ENCODE measurements at places on chromosomes 7 and 10.
A peak's percentile ranks its signal among the peaks of the same experiment; 100 is the strongest.

GRCh38 chr10:16585103-16585502 is 63.4 kb upstream of the C1QL3 start:
- DNase-seq: no peak

DNA sequence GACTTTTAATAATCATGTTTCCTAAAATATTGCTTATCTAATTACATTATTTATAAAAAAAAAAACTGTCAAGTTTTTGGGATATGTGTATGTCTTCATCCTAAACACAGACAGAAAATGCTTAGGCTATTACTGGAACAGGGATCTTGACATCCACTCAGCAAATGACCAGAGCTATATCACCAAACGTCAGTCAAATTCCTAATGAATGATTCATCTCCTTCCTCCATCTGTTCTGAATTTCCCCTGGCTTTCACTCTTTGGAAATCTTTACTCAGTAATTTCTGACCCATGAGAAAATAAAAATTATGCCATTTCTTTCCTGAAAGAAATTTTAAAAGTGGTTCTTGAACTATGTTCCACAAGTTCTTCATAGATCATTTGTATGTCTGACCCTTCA is 552.4 kb upstream of the KCND2 start:
- no peak for DNase-seq

- no peak for DNase-seq
Measured at GRCh38 chr7:27868131-27868550, 128.2 kb downstream of the TAX1BP1 start.

DNA sequence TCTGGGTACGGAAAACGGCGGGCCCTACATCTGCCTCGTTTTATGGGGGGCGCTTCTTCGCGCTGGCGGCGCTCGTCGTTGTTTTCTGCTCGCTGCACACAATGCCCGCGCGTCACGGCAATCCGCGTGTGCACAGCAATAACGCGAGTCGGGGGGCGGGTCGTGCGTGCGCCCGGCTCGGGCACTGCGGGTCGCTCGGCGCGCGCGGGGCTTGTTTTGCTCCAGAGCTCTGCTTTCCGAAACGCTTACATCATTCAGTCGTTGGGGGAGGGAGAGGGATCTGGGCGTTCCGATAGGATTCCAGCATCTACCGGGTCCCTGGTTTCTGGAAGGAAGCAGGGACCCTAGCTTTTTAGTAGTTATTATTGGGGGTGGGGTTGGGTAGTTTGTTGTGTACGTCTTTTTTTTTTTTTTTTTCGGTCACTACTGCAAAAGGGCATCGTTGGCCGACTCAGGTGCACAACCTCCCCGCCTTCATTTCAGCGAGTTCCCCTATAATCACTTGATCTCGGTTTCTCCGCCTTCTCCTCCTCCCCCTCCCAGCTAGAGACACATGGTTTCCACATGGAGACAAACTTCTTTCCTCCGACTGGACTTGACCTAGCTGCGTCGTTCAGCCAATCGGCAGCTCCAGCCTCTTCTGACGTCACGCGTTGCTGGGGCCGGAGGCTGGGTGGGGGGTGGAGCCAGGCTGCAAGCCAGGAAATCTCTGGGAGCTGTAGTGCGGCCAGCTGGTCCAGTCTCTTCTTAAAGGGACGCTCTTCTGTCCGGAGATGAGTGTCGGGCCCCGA is 3.5 kb downstream of the MXI1 start:
- DNase-seq: peak; percentile 96

DNA sequence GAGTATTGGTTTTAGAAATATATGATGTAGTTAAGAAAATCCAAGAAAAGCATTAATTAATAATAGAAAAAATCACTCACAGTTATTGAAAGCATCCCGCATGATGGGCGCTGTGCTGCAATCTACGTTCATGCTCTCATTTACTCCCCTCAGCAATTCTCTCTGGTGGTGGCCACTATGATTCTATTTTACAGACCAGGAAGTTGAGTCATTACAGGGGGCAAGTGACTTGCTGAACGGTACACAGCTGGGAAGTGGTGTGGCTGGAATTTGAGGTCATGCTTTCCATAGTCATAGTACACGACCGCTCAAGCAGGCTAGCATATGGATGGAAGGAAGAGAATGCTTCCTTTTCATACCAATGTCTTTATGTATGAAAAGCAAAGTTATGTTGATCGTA is 117.4 kb downstream of the TES start:
- no peak for DNase-seq

- no peak for DNase-seq
Measured at GRCh38 chr10:24681572-24682088, 42.1 kb downstream of the ARHGAP21 start.

- DNase-seq: no peak
Measured at GRCh38 chr7:46558482-46559193, 637.6 kb upstream of the IGFBP3 start.

DNA sequence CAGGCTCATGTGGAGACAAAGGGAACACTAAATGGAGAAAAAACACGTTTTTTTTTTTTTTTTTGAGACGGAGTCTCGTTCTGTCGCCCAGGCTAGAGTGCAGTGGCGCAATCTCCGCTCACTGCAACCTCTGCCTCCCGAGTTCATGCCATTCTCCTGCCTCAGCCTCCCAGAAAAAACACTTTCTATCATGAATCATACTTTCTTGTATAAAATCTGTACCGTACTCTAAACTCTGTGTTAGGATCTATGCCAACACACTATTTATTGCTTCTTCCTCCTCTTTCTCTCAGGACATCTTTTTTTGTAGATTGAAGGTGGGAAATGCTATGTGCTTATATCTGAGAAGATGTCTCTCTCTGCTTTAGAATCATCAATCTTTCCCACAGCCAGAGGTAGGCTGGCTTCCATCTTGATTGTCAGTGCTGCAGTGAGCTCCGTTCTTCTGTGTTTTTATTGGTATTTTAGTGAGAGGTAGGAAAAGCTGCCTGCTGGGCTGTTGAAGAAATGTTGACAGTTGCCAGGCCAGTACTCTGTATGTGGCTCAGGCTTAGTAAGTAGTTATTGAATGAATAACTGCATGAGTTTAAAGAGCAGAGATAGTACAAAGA is 101.1 kb downstream of the GPR85 start:
- no peak for DNase-seq

GRCh38 chr10:72329290-72330068 is 25.2 kb downstream of the DNAJB12 start:
- peak; percentile 45 for DNase-seq

- DNase-seq: peak; percentile 26
Measured at GRCh38 chr7:520503-521161, 986 bp upstream of the PDGFA start.

GRCh38 chr10:119543814-119544642 is 1.5 kb upstream of the RGS10 start:
- DNase-seq: no peak

DNA sequence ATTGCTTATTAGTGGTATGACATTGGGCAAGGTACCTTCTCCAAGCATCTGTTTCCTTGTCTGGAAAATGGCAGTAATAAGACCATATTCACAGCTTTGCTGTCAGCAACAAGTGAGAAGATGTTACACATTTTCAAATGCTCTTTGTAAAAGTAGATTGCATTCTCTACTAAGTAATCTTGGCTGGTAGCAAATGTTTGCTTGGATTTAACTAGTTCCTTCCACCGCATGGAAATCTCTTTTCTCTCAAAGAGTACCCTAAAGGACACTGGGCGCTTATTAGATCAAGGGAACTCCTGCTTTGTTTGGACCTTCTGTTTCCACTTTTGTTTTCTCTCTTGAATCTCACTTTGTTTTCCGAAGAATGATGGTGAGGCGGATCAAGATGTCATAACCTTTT is 185.2 kb upstream of the BMPER start:
- DNase-seq: no peak

- no peak for DNase-seq
Measured at GRCh38 chr7:108073305-108074070, 56.7 kb downstream of the LAMB4 start.

- no peak for DNase-seq
Measured at GRCh38 chr10:103843854-103844570, 11.4 kb downstream of the SH3PXD2A start.

DNA sequence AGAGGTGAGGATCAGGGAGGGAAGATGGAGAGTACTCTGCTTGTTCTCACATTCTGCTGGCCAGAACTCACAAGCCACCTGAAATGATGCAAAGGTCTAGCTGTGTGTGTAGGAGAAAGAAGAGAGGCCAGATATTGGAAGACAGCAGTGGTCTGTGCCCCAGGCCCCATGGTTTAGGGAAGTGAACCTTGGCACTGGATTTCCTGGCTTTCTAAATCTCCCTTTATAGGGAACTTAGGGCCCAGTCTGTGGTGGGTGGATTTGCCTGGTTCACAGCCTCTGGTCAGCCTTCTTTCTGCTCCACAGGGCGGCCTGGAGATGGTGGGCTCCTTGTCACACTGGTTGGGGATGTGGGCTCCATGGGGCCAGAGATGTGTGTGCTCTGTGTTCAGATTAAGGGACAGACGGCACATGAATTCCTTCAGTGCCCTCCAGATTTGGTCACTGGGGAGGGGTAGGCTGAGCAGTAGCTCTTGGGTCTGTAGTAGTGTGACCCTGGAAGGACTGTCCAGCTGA is 9.5 kb upstream of the SH2D4B start:
- DNase-seq: no peak

DNA sequence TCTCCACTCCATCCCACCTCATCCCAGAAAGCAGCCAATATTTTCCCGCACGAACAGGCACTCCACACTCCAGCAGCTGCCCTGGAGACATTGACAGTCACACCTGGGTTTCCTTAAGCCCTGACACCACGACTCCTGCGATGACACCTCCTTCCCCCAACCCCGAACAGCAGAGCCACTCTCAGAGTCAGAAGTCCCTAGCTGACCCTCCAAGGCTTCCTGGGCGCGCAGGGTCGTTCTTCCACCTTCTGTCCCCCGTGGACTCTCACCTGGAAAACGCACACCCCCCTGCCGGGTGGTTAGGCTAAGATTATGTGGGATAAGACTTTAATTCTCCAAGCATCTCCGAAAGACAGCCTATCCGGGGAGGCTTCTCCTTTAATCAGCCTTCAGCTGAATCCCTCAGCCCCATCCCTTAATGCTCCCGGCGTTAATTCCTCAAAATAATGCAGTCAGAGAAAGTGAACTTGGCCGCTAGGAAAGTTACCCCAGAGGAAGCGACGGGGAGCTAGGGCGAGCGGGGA is 1.1 kb downstream of the DENND11 start:
- peak; percentile 33 for DNase-seq

DNA sequence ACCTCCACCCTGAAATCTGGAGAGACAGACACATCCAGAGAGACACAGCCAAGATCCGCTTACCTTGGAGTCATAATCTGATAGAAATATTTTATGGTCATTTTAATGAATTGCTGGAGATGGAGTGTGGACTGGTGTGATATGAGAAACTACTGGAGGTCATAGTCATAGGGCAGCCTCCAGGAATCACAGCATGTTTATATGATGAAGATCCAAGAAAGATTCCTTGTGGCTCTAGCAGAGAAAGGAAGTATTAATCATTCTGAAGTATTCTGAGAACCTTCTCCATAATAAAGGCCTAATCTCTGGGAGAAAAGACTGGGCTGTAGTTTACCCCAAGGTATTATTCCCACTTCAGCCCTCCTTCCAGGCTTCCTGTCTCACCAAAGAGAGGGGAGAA is 38.0 kb downstream of the POLR1F start:
- no peak for DNase-seq

DNA sequence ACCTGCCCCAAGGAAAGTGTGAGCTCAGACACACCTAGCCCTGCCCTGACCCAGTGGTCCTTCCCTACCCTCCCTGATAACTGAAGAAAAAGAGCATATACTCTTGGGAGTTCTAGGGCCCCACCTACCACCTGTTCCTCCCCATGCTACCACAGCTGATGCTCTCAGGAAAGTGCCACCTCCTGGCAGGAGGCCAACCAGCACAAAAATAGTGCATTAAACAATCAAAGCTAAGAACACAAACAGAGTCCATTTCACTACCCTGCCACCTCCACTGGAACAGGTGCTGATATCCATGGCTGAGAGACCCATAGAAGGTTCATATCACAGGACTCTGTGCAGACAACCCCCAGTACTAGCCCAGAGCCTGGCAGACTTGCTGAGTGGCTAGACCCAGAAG is 288.6 kb upstream of the PHF14 start:
- no peak for DNase-seq

DNA sequence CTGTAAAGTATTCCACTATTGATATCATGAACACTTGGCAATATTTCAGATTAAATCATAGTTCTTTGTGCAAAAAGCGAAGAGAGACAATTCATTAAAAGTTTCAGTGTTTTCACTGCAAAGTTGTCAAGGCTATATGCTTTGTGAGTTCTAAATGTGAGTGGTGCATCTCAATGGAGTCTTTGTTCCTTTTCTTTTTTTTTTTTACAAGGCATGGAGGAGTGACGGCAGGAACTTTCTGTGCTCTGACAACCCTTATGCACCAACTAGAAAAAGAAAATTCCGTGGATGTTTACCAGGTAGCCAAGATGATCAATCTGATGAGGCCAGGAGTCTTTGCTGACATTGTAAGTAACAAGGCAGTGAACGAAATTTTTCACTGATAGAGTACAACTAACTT is 84.5 kb downstream of the AASS start:
- no peak for DNase-seq

All from activated CD4-positive, alpha-beta T cell treated with anti-CD3 and anti-CD28 coated beads for 36 hours (primary cell).